ENCODE measurements at places on chromosomes 1 and 21.

GRCh38 chr21:20720623-20721022 is 277.6 kb upstream of the NCAM2 start:
- no peak for DNase-seq

DNA sequence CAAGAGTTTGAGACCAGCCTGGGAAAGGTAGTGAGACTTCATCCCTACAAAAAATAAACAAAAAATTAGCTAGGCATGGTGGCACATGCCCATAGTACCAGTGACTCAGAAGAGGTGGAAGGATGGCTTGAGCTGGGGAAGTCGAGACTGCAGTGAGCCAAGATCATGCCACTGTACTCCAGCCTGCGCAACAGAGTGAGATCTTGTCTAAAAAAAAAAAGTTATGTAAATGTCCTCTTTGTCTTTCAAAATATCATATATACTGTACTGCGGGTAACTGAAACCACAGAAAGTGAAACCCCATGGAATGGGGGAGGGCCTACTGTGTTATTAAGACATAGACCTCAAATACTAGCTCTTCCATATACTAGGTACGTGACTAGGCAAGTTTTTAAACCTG is 20.8 kb downstream of the ACADM start:
- no peak for DNase-seq

DNA sequence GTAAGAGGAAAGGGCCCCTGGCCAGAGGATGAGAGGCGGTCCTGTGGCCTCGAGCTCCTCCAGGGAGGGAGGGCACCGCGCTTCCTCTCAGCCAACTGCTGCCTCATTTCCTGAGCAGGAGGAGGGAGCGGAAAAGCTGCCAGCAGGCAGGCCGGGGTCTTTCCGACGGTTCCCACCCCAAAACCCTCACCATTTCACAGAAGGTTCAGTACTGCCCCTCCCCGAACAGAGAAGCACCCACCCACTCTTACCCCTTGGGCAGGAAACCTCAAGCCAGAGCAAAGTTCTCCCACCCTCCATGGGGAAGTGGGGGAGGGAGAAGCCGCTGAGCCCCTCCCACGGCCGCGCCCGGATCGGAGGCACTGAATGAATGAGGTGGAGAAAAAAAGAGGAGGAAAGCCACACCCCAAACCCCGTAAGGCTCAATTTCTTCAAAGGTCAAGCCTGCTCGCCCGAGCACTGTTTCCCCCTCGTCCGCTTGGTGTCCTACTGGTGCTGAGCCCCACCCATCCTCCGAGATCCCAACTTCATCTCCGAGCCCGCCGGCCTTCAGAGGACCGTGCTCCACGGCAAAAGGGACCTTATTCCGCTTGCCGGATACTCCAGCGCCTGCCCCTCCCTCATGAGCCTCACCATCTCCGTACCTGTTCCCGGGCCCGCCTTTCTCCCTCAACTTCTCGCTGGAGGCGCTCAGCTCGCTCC is 9.4 kb downstream of the TPM3 start:
- no peak for DNase-seq

DNA sequence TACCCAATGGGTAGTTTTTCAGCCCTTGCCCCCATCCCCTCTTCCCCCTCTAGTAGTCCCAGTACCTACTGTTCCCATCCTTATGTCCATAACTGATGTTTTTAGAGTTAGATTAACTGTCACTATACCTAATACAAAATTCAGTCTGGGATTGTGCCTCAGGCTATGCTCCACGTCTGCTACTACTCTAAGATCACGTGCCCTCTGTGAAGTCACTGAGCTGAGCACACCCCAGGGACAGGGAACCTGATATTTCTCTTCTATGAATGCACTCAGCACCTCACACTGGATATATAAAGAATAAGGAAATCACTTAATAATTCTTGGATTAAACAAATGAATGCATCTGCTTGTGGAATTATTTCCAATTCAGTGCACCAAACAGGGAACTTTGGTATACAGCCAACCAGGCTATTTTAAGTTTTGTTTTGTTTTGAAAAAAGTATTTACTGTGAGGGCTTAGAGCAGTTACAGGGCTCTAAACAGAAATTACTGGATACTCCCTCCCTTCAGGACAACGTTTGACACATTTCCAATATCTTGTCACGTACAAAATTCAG is 307.9 kb downstream of the SMYD3 start:
- no peak for DNase-seq

- no peak for DNase-seq
Measured at GRCh38 chr1:7315316-7315715, 455.8 kb upstream of the VAMP3 start.

- no peak for DNase-seq
Measured at GRCh38 chr1:226695335-226695900, 43.7 kb downstream of the ITPKB start.

- no peak for DNase-seq
Measured at GRCh38 chr1:30775433-30775975, 17.9 kb upstream of the LAPTM5 start.

Data from anterior cingulate cortex (tissue), 58 donors.